Stimulated activated CD4-positive, alpha-beta T cell treated with anti-CD3 and anti-CD28 coated beads, TNF-alpha, amount 100 ng/mL, for 24 hours (primary cell): ENCODE measurements at places on chromosomes 2 and 18.

- DNase-seq = no peak
These were observed 725 bp downstream of the SLC66A2 start for GRCh38 chr18:79950515-79951341.

GRCh38 chr2:8558096-8558495 is 123.8 kb upstream of the ID2 start:
- DNase-seq = no peak

- no peak for DNase-seq
These were observed 305.8 kb upstream of the GULP1 start for GRCh38 chr2:187985923-187986322.

DNA sequence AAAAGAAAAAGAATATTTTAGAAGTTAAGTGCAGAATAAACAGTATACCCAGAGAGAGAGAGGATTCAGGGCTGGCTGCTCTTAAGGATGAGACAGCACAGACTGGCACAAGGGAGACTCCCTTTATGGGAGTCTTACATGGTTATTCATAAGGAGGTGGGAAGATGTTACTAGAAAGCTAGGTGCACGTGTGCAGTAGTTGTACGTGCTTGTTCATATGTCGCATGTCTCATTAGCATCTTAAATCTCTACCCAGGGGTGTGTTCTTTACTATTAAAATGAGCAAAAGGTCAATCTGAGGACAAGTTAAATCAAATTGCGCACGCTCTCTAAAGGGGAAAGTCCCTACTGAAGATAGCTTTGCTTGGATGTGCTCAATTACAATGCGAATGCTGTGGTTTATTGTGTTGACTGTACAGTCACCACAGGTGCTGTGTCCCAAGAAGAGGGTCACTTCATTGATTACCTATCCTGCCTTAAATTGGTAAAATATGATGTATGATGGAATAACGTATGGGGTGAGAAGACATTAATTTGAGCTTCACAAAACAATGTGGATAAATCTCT is 368.0 kb upstream of the SPHKAP start:
- DNase-seq = no peak
